SK-N-SH (cell line): ENCODE measurements at places on chromosomes 6 and 20.

DNA sequence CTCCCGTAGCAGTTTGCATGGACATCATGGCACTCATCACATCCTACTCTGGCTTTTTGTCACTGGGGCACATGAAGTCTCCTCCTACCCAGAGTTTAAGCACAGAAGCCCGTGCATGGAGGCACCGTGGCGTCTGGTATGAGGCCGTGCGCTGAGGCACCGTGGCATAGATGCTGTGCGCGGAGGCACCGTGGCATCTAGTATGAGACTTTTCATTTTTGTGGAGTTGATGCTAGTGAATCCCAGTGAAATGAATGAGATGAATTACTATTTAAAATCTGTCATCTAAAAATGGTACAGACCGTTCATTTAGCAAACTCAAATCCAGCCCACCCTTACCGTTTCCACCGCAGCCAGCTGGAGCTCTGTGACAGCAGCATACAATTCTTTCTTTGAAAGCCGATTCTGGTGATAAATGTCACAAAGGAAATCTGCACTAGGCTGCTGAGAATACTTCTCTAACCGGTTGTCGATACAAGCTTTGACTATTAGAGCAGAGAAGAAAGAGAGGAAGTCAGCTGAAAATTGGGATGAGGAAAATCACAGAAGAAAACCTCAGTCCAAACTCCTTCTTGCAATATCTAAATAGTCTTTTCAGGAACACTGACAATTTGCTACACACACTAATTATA, 11.3 kb downstream of the CYP24A1 start:
- no peak for DNase-seq

- no peak for DNase-seq
These were observed 122.4 kb upstream of the CITED2 start for GRCh38 chr6:139496654-139497344.

DNA sequence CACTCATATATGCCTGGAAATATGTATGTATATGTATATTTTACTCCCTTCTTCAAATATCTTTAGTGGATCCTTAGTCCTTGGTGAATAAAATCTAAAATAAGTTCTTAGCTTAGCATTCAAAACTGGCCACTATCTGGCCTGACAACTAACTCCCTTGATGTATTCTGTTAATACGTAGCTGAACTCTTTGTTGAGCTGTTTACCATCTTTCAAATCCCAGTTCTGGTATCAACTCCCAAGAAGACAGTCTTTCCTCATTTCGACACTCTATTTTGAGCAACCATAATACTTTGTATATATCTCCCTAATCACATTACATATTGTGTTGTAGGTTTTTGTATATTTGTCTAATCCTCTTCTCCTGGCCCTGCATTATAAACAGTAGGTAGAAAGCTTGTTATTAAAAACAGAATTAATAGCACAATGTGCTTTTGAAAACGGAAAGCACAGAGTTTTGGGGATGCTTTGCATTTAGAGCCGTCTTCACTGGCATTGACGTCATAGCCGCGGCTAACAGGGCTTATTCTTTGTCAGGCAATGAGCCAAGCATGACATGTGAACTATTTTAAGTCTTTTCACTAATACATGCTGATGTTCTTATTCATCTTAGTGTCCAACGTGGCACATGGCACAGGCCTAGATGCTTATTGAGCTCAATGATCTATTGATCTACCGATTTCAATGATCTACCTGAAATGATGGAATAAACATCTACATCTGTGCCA, 47.2 kb upstream of the CCN2 start:
- DNase-seq = no peak

GRCh38 chr20:51487565-51488268, 54.8 kb downstream of the NFATC2 start:
- DNase-seq = no peak

GRCh38 chr6:169949511-169950097, 198.2 kb downstream of the ERMARD start:
- DNase-seq = no peak
